Activated naive CD4-positive, alpha-beta T cell treated with anti-CD3 and anti-CD28 coated beads, Interleukin-2, amount 50 U/mL, for 16 hours (primary cell): ENCODE measurements at places on chromosomes 4 and X.

DNA sequence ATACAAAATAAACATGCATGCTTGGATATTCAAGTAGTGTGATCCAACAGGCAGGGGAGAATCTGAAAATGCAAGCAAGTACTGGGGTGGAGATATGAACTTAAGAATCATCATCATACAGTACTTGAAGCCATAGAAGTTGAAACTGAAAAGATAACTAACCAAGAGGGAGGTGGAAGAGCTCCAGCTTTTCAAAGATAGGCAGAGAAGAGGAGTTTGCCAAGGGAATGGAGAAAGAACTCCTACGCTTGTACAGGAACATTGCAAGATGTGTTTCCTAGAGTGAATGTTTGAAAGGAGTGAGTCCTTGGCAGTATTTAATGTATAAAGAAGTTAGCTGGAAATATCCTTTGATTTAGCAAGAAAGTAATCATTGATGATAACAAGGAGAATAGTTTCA is 106.2 kb upstream of the FRMPD4 start:
- no peak for DNase-seq

DNA sequence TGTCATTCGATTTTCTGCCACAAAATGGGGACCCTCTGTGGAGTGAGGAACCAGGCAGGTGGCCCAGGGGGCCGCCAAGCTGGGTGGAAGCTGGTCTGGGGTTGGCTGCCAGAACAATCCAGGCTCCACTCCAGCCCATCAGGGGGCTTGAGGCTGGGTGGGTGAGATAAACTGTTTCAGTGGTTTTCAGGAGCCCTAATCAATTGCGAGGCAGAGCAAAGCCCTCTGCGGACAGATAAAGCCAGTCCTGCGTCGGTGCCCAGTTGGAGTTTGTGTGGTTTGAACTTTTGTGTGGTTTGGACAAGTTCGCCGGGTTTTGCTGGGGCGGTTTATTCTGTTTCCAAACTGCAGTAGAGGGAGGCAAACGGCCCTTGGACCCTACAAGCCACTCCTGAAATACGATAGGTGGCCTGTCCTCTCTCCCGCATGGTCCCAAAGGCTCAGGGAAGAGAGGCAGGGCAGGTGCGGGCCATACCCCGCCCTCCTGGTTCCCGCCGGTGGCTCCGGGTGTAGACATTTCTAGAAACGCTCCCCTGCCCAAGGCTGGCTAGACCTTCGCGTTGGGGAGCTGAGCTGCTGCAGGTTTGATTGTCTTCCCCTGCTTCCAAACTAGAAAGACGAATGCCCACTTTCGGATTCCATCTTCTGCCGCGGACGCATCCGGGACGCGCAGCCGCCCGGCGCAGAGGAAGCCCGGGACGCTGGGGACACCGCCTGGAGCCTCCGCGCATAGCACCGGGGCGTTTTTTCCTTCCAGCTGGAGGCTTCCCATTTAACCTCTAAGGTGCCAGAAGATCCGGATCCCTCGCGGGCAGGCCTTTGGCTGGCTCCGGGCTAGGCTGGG is 169.0 kb upstream of the BCOR start:
- peak; percentile 56 for DNase-seq

DNA sequence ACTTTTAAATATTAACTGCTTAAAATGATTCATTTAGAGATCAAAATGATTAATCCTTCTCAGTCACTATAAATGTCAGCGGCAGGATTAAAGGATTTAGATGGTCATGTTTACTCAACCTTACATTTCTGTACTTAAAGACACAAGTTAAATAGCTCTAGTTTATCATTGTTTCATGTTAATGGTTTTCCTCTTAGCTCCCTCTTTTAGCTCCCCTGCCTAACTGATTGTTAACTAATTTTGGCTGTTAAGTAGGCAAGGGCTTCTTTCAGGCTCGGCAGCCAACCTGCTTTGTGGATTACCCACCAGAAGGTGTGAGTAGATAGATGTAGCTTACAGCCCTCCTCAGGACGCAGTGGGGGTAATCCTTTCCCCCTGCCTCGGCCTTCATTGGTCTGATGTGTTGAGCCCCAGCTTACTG is 96.0 kb downstream of the TENM3 start:
- no peak for DNase-seq

DNA sequence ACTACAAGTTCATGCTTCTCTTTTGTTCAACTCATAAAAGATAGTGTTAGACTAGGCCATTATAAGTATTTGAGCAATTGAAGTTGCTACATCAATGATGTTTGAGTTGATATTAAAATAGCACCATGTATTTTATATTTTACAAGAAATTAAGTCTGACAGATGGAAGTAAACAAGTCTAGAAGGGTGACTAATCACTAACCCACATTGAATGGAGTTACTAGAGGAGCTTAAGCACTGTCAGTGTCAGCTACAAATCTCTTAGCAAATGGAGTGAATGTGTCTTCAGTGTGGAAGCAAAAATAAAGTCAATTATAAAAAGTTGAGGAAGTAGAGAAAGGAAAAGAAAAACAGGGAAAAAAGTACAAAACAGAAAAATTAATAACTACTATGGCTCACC is 592.5 kb downstream of the PCDH18 start:
- no peak for DNase-seq

GRCh38 chr4:23033796-23034195 is 341.1 kb downstream of the GBA3 start:
- no peak for DNase-seq

GRCh38 chr4:82900066-82900410 is 497 bp upstream of the THAP9 start:
- DNase-seq: no peak

- no peak for DNase-seq
These were observed 27.2 kb downstream of the HSPA4L start for GRCh38 chr4:127809173-127809800.

GRCh38 chr4:6137027-6137746 is 63.2 kb downstream of the JAKMIP1 start:
- DNase-seq: no peak

DNA sequence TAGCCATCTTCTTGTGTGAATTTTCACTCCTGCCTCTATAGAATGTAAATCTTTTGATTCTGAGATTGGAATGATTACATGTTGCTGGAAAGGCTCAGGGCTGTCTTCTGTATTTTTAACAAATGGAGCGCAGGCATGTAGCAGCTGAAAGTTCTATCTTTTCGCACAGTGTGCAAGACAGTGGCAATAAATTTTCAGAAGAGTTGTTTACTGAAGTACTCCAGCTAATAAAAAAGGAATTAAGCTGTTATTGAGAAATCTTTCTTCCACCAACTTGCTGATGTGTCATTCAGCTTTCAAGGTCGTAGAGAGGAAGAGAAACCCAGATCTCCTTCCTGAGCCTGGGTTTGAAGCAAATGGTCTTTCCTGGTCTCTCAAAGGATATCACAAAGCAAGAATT is 122.0 kb upstream of the PUDP start:
- no peak for DNase-seq

GRCh38 chr4:54971474-54971950 is 153.9 kb downstream of the KDR start:
- DNase-seq: no peak

DNA sequence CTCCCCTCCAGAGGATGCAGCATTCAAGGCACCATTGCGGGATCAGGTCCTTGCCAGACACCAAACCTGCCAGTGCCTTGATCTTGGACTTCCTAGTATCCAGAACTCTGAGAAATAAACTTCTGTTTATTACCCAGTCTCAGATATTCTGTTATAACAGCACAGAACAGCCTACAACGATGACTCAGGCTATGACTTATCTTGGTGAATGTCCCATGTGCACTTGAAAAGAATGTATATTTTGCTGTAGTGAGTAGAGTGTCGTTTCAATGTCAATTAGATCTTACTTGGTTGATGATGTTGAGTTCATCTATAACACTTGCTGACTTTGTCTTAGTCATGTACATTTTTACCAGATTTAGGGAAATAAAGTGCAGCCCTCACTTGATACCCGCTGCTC is 34.5 kb upstream of the PGRMC1 start:
- DNase-seq: no peak

GRCh38 chr4:25703731-25704388 is 48.2 kb downstream of the SLC34A2 start:
- no peak for DNase-seq

DNA sequence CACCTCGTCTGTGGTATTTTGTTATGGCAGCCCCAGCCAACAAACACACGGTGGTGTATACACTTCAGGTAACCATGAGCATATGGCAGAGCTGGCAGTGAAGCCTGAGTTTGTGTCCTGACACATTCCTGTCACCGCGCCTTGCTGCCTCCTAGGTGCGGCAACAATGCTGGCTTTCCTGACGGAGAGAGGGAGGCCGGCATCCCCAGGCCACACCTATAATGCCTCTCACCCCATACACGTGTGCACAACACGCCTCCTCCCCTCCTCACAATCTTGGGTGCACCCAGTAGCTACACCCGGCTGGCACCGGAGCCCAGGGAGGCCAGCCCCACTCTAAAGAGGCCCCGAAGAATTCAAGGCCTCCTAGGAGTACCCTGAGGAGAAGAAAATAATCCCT is 158.5 kb downstream of the NSUN7 start:
- DNase-seq: no peak

- DNase-seq: no peak
These were observed 22.6 kb downstream of the RNF212 start for GRCh38 chr4:1090465-1091440.

- DNase-seq: no peak
These were observed 81.7 kb downstream of the RTL5 start for GRCh38 chrX:72050011-72050410.
